Stimulated activated CD4-positive, alpha-beta T cell treated with anti-CD3 and anti-CD28 coated beads, Interleukin-4, amount 100 ng/mL, for 1 hour (primary cell): ENCODE measurements at places on chromosomes 16 and 17.
A peak's percentile ranks its signal among the peaks of the same experiment; 100 is the strongest.

- DNase-seq = peak; percentile 77
Observed at GRCh38 chr16:56193951-56194726, 2.9 kb downstream of the GNAO1 start.

DNA sequence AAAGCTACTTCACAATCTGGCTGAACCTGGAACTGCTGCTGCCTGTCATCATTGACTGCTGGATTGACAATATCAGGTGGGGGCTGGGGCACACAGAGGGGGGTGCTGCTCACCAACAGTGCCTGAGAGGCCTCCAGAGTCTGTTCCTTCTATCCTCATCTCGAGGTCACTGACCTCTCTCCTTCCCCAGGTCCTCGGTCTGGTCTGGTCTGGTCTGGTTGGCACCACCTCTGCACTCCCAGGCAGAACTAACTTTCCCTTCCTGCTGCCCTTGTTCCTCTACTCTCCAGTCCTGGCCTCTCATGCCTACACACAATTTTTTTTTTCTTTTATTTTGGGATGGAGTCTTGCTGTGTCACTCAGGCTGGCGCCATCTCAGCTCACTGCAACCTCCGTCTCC, 4.2 kb downstream of the PLA2G15 start:
- no peak for DNase-seq

GRCh38 chr16:24255456-24256371, at the start of gene CACNG3:
TSS of gene CACNG3 (plus strand) at chr16:24256335. CDS start at chr16:24256755, 420 bp downstream.
- peak; percentile 48 for DNase-seq

GRCh38 chr17:73071066-73071999, 21.2 kb downstream of the SLC39A11 start:
- no peak for DNase-seq

- no peak for DNase-seq
Observed at GRCh38 chr17:16258901-16259300, 41.9 kb downstream of the PIGL start.
